ENCODE measurements at places on chromosomes 7 and 10. TPM values are rescaled to one million over a fixed set of nuclear protein-coding genes. Genes with fewer than 3 reads are reported as not detected.

GRCh38 chr7:132371948-132372347, 204.3 kb downstream of the PLXNA4 start:
- no peak for DNase-seq

- DNase-seq: no peak
These were observed 11.0 kb downstream of the PYROXD2 start for GRCh38 chr10:98403812-98404504.

DNA sequence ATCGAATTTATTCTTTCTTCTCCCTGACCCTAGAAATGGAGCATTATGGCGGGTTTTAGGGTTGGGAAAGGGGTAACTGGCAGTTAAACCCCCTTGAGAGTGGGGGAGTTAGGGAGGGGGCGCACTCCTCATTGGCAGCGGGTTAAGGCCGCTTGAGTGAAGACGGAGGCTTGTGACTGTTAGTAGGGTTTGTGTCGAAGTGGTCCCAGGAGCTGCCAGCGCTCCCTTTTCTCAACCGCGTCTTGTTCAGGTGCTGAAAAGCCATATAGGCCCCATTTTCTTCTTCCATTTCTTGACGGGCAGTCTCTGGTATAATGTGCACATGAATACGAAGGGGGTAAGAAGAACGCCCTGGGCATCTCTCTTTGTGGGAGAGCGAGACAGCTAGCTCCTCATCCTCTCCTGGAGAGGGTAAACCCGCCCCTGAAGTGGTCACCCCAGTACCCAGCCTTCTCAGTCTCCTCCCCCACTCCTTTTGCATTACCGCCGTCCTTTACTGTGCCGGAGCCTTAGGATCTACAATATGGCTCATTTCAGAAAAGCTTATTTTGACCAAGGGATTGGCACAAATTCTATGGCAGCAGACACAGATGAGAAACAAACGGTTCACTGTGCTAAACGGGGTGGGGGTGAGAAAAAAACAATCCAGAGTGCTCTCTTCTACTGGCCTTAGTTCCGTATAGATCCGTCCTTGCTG, 836 bp downstream of the KMT2E start:
- DNase-seq: peak; percentile 57

- no peak for DNase-seq
These were observed 48.7 kb downstream of the EPC1 start for GRCh38 chr10:32298075-32298812.

DNA sequence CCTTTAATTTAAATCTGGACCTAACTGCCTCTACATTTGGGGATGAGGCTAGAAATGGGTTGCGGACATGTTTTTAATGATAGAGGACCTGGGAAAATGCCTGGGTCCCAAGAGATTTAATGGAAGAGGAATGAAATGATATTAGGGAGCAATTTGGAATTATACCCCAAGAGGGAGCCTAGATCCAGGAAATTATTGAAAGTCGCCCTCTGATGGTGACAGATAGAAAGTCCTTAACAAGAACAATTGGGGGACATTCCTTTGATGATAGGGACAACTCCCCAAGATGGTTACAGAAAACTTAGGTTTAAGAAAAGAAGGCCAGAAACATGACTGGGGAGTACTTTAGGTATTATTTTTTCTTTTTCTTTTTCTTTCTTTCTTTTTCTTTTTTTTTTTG, 9.5 kb upstream of the TSGA13 start:
- no peak for DNase-seq

GRCh38 chr10:23974746-23975272, 234.1 kb upstream of the KIAA1217 start:
- no peak for DNase-seq

The STEAP1 gene
- not detected for polyA plus RNA-seq

DNA sequence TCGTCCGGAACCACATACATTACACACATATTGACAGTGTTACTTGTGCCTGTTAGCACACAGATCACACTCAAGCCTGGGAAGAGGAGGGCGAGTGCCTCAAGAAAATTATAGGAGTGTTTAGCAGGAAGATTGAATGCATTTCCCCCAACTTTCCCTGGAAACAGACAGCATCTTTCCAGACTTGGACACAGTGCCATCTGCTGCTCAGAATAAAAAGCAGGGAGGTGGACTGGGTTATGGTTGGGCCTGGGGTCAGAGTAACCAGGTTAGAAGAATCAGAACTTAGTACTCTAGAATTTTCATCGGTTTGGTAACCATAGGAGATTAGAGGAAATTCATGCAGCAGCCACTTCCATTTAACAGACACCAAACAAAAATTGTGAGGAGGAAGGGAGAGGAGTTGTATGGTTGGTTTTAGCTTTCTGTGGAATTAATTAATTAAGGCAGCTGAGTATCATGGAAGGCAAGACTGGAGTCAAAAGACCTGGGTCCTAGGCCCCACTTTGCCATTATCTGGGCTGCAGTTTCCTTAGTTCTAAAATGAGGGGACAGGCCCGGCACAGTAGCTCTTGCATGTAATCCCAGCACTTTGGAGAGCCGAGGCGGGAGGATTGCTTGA, 43.4 kb upstream of the OPTN start:
- DNase-seq: no peak

GRCh38 chr7:43873300-43873699, 4.0 kb upstream of the MRPS24 start:
- DNase-seq: no peak

The CSGALNACT2 gene
- polyA plus RNA-seq: 23.7 TPM

Measured in CD8-positive, alpha-beta memory T cell (primary cell).